ENCODE measurements at places on chromosomes 4 and X.

DNA sequence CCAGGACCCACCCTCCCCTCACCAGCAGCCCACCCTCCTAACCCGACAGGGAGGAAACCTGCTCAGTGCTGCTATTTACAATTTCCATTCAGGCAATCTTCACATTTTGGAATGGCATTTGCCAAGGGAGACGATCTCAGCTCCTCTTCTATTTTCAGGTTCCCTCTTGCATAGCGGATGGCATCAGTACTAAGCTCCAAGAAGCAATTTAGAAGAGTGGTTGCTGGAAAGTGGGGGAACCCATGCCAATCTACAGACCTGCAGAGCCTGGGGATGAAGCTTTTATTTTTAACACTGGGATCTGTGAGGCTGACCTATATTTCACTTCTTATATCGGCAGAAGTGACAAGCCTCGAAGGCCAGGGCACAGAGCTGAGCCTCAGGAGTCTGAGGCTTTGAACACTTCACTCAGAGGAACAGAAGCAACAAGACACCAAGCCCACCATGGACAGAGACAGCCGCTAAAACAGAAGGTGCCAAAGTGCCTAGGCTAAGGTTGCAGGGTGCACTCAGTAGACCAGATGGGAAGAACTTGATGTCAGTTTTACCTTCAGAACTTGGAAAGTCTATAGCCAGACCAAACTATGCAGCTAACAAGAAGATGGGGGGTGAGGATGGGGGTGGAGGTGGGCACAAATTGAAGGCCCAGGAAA lies 44.0 kb downstream of the SCD5 start:
- DNase-seq, result no peak

DNA sequence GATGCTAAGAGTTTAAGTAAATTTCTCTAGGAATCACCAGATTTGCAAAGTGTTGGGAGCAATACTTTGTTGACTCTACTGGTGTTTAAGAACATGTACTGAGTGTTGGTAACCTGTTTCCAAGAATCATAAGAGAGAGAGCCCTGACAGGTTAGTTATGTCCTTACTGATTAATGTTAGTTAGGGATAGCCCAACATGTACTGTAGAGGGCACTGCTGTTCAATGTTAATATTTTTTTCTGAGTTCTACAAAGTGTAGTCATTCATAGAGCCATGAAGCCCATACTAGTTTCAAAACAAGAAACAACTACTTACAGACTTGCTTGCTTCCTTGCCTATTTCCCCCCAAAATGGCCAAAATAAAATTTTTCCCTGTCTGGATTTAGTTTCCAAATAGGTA lies 11.9 kb downstream of the TMPRSS11D start:
- no peak for DNase-seq

DNA sequence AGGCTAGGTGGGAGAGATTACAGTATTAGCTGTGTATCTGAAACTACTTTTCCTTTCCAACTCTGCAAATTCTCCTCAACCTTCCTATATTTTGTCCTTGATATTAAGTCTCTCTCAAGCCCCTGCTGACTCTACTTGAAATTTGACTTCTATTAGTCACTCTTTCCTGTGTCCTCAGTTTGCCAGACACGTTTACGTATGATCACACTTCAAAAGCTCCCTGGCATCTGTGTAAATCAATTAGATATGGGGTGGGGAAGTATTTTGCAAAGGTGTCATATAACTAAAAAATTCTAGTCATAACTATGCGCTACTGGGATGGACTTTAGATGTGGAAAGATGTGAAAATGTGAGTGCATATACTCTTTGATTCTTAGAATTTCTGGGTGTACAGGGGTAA lies 67.4 kb upstream of the ARHGAP24 start:
- no peak for DNase-seq

DNA sequence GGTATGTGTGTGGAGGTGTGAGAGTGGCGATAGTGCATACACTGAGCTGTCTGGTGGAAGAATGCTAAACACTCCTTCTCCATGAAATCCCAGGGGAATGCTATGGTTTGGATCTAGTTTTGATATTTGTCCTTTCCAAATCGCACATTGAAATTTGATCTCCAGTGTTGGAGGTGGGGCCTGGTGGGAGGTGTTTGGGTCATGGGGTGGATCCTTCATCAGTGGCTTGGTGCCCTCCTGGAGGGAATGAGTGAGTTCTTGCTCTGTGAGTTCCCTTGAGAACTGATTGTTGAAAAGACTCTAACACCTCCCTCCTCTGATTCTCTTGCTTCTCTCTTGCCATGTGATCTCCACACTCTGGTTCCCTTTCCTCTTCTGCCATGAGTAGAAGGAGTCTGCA lies 114.1 kb upstream of the HHIP start:
- DNase-seq, result no peak

DNA sequence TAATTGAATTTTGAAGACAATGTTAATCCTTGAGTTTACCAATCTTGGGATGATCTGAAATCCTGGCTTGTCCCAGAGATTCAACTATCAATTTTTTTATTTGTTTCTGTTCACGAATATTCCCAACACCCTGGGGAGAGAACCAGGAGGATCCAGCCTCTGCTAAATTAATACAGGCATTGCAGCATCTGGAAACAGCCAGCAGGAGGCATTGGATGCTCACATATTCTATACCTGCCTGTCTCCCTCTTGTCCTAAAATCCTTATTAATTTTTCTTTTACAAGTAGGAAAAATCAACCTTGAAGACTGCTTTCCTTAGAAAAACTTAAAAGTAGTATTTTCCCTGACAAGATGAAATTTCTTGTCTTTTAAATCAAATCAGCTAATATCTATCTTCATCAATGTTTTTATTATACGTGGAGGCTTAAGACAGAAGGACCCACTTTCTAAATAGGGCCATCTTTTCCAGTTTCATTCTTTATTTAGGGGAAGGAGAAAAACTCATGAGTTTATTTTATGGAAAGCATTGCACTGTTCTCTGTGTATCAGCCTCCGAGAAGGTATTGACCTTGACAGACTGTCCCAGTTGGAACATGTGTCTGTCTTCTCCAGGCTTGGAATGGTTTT lies 102.4 kb downstream of the CLNK start:
- no peak for DNase-seq
